ENCODE measurements at places on chromosomes 2 and 18. TPM values are rescaled to one million over a fixed set of nuclear protein-coding genes. Genes with fewer than 3 reads are reported as not detected.

TUBA4B gene
- not detected for total RNA-seq

STEAP3 gene
- total RNA-seq, result 8.9 TPM

ATP8B1 gene
- total RNA-seq, result 71.8 TPM

COL3A1 gene
- total RNA-seq, result 36.4 TPM

LCT gene
- not detected for total RNA-seq

CHRND gene
- total RNA-seq, result not detected

DNA sequence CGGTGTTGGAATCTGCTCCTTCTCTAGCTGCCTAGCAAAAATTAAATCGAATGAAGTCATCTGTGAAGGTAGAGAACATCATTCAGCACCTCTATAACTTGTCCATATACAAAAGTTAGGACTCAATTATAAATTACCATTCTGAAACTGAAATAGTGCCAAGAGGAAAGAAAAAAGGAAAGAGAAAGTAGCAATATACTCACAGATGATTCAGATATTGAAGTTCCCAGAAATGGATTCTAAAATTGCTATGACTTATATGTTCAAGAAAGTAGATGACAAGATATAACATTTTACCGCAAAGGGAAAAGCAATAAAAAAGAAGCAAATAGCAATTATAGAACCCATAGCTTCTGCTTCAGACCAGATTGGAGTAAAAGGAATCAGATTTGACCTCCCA, 333.6 kb upstream of the GYPC start:
- no peak for DNase-seq

DNA sequence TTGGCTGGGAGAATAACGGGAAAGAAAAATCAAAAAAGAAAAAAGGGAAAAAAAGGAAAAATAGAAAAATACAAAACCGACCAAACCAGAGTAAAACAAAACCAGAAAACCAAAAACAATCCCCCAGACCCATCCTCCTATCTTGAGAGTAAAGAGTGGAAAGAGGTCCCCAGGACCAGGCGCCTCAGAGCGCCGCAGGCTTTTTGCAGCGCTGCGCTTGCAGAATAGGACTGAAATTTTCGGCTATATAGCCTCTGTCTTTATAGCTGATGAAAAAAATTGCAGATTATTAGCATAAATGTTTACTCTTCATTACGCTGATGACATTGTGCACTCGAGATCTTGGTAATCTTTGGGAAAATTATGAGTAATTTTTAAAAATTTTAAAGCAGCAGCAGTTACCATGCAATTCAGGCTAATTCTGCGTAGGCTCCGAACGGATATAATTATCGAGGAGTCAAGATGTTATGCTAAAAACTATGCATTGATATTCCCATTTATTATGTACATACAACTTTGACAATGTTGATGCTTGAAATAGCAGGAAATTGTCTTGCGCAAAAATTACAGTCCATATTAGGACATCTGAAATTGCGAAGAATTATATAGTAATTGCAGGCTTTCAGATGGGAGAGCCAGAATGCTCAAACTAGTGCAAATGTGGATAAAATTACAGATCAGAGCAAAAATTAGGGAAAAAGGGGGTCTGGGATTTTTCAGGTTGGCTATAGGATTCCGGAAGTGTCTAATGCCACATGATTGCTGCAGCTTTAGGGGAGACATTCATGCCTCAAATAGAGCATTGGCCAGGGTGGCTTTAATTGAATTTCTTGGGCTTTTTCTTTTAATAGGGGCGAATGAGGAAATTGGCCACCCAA, 8.3 kb downstream of the DLX1 start:
- DNase-seq, result no peak

GRCh38 chr2:24076849-24077534, 866 bp upstream of the SF3B6 start:
- DNase-seq, result no peak

DNA sequence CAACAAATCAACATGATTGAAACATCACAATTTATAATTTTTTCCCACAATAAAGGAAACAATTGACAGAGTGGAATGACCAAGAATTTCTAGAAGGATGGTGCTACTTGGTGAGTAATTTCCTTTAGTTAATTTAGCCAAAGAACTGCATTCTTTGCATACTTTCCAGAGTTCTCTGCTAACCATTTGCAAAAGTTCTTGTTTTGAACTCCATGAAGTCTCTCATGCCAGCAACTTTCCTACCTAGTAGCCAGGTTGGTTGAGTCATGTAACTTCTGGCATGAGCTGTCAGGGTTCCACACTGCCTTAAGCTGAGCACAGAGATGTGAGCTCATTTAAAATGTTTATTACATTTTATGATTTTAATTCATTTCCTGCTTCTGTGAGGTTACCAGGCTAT, 539.6 kb downstream of the PID1 start:
- DNase-seq, result no peak

DNA sequence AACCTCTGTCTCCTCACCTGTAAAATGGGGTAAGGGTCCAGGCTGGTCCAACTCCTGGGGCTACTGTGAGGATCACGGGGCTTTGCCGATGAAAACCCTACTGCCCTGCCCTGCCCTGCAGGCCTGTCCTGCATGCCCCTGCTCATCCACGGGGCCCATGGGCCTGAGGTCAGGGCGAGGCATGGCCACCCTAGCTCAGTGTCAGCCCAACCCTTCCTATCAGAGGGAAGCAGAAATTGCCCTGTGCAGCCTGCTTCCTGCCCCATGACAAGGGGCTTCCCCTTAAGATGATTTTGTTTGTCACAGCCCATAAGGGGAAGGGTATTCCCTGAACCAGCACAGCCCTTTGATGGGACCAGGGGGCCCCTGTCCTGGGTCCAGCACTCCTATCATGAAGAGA, 353.6 kb upstream of the ID2 start:
- no peak for DNase-seq

DNA sequence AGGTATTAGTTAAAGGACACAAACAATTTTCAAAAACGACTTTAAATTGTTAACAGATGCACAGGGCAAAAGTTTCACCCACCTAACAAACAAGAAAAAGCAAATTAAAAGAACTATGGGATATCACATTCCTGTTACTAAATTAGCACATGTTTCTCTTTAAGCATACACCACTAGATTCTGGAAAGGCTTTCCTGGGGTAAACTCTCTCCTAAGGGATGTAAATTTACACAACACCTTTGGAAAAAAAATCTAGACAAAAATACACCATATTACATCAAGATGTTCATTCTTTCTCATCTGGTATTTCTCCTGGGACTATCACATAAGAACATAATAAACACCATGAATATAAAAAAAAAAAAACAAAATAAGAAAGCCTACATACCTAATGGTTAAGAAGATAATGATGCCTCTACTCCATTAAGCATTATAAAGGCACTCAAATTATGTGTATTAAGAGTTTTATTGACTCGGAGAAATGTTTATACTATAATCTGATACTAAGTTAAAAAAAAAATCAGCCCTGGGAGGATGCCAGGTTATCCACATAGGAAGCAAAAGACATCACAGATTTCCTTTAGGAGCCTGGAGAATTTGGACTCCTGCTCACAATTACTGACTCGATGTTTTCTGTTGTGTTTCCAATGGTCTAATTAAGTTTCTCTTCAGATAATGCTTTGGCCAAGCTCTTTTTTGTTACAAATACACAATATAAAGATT, 82.8 kb upstream of the AFF3 start:
- no peak for DNase-seq

DNA sequence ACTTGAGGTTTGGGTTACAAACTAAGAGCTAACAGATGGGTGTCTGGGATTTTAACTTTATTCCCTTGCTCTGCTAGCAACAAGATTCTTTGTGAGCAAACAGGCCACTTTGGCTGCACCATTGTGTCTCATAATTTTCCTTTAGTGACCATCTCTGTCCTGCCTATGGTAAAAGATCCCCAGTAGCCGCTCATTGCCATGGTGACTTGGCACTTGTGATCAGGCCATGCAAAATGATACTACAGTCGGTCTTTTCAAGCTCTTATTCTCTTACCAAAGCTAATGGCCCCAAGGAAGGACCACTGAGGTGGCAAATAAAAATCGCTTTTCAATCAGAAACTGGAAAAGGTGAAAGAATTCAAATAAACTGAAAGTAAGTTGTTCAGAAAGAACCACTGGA, 836.9 kb downstream of the MBD2 start:
- DNase-seq, result no peak

- DNase-seq, result no peak
These were observed 28.2 kb upstream of the AMMECR1L start for GRCh38 chr2:127913808-127914457.
